ENCODE measurements at places on chromosomes 11 and 22.

GRCh38 chr11:132821014-132821413 lies 711.3 kb downstream of the OPCML start:
- peak; percentile 3 for DNase-seq

DNA sequence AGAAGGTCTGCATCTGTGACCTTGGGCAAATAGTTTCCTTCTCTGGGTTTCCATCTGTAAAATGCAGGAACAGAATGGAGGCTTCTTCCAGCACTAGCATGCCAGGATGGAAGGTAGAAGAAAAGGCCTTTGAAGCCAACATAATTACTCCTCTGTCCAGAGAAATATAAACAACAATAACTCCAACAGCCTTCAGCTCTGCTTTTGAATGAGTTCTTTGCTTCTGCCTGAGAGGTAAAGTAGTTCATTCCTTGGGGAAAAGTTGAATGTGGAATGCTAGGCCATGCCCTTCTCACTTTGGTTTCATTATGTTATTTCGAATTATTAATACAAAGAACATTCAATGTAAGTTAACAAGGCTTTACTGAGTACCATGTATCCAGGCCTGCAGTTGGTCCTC lies 61.2 kb upstream of the BLID start:
- peak; percentile 19 for DNase-seq

- DNase-seq: no peak
Observed at GRCh38 chr22:39268645-39269044, 23.9 kb upstream of the PDGFB start.

DNA sequence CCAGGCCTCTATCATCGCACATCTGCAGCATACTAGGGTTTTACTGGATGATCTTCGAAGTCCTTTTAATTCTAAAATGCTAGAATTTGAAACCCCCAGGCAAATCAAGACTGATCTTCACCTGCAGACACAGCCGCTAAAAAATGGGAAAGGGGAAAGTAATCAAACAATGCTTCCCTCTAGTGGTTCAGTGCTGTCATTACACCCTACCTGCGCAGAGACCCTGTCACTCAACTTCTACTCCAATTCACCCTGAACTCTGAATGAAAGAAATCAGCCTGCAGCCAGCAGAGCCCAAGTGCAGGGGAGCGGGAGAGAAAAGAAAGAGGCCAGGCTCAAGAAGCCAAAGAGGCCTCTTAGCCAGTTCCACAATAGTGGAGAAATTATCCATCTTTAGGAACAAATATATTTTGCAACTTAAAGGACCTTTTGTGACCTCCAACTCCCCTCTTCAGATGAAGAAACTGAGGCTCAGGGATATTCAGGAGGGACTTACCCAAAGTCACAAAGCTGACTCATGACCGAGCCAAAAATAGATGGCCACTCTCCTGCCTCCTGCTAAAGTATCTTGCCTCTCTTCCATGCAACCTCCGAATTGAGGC lies 33.0 kb downstream of the SERGEF start:
- DNase-seq: peak; percentile 30

GRCh38 chr11:108556019-108556418 lies 37.5 kb downstream of the EXPH5 start:
- DNase-seq: no peak

DNA sequence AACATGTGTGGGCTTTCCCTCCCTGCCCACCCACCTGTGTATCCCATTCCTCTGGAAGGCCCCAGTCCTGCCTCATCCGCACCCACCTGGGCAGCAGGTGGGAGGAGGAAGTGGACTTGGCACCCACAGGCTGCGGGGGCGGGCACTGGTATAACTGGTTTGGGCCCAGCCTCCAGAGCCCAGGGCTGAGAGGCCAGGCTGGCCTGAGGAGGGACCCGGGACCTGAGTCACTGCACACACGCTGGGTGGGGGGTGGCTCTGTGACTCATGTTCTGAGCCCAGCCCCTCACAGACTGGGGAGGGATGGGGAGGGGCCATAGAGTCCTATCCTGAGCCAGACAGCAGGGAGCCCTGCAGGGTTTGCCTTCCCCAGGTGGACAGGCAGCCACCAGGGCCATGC lies 16.7 kb downstream of the PHLDA2 start:
- peak; percentile 93 for DNase-seq

- no peak for DNase-seq
Observed at GRCh38 chr22:19872779-19873137, 18.1 kb upstream of the GNB1L start.

DNA sequence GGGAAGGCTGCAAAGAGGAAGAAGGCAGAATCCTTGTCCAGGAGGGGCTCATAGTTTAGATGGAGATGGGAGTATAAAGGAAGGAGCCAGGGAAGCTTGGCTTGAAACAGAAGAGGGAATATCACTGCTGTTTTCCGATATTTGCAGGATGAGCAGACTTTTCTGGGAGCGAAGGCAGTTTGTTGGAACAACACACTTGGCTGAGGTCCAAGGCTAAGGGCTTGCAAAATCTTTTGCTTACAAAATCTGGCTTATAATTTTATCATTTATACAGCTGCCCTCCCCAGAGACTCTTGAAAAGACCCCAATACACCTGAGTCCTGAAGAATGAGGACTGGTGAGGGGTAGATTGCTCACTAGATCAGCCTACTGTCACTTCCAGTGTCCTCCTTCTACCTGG lies 174.8 kb downstream of the NELL1 start:
- DNase-seq: no peak
